CD4-positive, alpha-beta T cell treated with Interleukin-4 for 1 hour (primary cell): ENCODE measurements at places on chromosomes 7 and 10.

DNA sequence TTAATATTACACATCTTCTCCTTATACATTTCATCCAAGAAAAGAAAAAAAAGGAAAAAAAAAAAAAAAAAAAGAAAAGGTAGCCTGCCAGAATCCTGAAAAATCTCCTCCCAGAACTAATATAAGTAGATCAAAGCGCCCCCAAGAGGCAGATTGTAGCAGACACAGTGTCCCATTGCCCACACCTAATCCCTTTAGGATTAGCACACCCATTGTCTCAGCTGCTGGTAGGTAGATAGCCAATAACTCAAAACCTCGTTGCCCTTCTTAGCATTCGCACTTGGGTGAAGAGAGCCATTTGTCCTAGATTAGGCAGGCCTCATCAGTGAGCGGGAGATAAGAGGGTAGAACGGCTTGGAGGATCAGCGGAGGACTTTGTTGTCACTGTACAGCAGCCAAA is 100.2 kb upstream of the SORCS1 start:
- no peak for DNase-seq

DNA sequence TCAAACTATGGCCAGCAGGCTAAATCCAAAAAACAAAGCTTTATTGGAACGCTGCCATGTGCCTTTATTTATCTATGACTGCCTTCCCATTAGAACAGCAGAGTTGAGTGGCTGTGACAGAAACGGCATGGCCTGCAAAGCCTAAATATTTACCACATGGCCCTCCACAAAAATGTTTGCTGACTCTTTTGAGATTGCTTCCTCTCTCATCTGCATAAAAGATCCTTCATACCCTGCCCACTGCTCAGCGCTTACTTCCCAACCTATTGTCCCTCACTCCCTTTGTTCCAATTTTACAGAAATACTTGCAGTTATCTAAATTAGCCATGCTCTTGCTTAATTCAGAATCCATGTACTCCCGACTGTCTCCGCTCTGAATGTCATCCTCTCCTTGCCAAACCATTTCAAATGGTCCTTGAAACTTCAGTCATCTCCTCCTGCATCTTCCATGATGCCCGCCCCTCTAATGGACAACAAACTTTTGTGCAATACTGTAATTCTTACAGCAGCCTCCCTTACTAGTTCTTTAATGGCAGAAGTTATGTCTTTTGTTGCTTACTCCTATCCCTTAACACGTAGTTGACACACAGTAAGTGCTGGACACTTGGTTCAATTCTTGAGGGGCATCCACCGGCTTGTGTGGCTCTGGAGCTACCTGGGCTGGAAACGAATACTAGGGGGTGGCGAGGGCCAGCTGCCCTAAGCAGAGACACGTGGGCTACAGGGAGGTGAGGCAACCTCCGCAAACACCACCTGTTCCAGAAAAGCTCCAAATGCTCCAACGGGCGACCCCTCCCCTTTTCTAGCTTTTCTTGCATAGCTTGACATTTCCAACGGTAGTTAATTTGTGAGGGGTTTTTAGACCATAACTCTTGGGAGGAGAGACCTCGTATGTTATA is 832 bp downstream of the XRCC2 start:
- no peak for DNase-seq

GRCh38 chr10:63030536-63030935 is 102.6 kb upstream of the NRBF2 start:
- DNase-seq = no peak

DNA sequence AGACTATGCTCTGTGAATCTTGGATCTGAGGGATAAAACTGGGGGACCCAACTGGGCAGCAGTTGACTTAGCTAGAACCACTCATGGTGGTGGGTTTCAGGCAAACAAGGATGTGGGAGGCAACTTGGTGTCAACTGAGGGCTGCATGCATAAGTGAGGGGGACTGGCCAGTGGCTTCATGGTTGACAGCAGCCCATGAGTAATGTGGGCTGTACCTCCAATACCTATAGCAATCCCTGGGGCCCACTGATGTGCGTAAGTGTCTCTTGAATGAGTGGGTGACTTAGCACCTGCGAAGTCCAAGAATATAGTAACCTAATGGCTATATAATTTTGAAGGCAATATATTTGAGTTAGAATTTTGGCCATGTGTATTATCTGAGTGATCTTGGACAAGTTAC is 13.7 kb upstream of the MAP3K8 start:
- no peak for DNase-seq

GRCh38 chr7:99642027-99642426 is 25.3 kb downstream of the ZSCAN25 start:
- DNase-seq = no peak

DNA sequence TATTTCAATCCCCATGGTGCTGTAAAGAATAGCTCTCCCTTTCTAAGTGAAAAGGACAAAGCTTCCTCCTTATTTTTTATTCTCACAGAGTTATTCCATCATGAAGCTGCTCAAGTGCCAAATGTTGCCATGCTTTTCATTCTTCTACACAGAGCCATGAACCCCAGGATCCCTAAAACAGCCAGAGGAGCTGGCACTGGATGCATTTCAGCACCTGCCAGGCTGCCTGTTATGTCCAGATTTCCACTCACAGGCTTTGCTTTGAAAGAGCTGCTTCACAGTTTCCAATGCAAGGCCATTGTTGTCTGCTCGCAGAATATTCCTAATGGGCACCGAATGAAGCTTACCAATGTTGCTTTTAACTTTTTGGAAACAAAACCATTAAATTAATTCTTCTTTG is 256.2 kb upstream of the NPSR1 start:
- DNase-seq = no peak

DNA sequence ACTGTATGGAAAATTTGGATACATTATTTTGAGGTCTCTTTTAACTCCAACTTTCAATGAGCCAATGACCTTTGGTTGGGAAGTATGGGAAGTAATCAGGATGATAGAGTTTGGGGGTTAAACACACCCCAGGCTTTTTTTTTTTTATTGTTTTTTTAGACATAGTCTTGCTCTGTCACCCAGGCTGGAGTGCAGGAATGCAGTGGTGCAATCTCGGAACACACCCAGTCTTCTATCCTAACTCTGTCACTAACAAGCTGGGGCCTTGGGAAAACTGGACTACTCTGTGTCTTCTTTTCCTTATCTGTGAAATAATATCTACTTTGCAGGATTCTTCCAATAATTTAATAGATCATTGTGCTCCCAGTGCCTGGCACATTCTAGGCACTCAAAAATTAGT is 37.6 kb upstream of the AGBL3 start:
- DNase-seq = no peak

GRCh38 chr7:69951458-69951857 is 353.2 kb downstream of the AUTS2 start:
- no peak for DNase-seq

GRCh38 chr7:121395961-121396757 is at the start of gene FAM3C:
FAM3C (minus strand) TSS chr7:121396308; CDS start chr7:121382969, 13,339 bp downstream.
- DNase-seq = peak; percentile 83

DNA sequence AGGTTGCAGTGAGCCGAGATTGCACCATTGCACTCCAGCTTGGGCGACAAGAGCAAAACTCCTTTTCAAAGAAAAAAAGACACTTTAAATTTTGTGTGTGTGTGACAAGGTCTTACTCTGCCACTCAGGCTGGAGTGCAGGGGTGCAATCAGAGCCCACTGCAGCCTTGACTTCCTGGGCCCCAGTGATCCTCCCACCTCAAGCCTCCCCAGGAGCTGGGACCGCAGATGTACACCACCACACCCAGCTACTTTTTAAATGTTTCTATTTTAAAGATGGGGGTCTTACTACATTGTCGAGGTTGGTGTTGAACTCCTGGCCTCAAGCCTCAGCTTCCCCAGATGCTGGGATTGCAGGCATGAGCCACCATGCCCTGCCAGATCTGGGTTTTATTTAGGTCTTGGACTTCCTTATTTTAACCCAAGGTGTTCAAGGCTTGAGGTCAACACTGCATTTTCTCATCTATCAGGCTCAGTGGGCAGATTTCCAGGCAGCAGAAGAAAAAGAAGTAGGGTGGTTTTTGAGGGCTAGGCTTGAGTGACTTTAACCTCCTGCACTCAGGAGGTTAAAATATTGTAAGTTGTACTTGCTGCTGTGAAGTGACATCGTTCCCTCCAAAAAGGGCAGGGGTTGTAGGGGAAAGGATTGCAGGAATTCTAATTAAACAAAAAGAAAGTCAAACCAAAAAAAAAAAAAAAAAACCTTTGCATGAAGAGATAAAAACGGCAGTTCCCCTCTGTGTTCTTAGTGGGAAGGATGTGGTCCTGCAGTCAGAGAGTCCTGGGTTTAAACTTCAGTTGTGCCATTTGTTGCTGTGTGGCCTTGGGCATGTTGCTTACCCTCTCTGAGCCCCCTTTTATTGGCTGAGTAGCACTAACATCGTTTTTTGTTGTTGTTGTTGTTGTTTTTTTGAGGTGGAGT is 71.5 kb downstream of the CARD11 start:
- DNase-seq = no peak

DNA sequence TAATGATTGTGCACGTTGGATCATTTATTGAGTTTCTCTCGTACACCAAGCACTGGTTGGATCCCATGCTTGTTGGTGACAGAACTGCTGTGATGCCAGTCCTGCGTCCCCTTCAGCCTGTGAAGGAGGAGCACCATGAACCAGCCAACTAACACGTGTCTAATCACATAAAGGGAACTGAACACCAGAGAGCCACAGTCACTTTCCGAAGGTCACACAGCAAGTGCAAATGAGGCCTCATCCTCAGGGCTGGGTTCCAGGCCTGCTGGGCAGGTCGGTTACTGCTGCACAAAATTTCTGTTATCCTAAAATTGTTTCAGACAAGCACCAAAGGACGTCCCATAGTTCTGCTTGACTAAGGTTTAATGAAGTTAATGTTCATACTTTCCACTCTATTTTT is 332.0 kb upstream of the ZNF32 start:
- no peak for DNase-seq

DNA sequence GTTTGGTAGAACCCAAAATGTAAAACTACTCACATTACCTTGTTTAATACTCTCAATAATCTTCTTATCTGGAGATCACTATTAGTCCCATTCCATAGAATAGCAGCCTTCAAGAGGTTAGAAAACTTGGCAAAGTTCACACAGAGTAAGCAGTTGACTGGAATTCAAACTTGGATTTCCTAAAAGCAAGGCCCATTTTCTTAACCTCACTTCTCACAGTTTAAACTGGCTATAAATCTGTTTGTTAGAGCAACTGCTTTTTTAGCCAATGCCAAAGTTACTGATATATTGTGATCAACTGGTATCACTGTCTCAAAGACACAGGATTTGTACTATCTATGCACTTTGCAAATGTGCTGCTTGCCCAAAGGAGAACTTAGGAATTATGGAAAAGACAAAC is 230.2 kb downstream of the THSD7A start:
- no peak for DNase-seq
